Activated effector memory CD4-positive, alpha-beta T cell treated with anti-CD3 and anti-CD28 coated beads, Interleukin-2, amount 50 U/mL, for 16 hours (primary cell): ENCODE measurements at places on chromosomes 13 and 19.

DNA sequence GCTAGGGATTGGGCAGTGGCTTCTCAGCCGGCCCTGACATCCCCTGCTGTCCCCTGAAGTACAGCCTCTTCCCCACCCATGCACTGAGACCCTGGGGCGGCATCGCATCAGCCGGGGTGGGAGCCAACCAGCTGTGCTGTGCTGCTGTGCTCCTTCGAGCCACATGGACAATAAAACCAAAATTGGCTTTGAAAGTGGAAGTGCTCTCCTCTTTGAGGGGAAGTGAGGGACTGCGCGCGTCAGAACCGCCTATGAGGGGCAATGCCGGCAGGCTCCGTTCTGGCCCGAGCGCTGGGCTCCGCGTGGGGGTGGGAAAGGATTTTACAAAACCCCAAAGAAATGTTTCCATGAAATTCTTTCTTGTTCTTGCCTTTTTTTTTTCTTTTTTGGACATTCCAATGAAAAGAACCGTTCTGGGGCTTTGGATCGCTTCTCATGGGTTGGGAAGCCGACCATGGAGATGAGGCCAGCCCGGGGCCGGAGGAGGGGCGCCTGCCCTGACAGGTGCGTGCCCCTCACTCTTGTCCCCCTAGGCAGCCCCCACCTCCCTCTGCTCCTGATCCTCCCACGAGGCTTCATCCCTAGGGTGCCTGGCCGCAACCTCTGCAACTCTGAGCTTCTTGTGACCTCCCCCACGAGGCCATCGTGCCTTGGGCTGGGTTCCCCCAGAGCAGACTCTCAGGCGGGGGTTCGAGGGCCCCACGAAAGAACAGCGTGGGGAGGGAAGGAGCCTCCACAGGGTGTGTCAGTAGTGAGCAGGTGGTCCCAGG lies 22.6 kb downstream of the KLHL26 start:
- no peak for DNase-seq

DNA sequence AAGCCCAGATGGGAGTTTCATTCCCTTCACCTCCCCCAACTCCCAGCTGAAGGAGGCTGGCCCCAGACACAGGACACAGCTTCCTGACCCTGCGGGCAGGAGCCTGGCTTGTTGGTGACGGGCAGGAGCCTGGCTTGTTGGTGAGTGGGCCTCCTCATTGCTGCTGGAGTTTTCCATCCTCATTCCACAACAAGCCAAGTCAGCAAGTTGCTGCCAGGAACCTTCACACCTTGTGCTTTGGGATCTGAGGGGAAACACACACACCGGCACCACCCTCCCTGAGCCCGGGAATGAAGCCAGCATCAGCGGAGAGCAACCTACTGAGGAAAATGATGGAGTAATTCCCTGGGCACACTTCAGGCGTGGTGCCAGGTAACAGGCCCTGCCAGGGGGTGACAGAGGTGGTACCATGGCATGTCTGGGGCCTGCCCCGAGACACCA lies 74.9 kb downstream of the ALOX5AP start:
- DNase-seq: no peak

GRCh38 chr13:40379196-40379595 lies 287.2 kb downstream of the FOXO1 start:
- no peak for DNase-seq

DNA sequence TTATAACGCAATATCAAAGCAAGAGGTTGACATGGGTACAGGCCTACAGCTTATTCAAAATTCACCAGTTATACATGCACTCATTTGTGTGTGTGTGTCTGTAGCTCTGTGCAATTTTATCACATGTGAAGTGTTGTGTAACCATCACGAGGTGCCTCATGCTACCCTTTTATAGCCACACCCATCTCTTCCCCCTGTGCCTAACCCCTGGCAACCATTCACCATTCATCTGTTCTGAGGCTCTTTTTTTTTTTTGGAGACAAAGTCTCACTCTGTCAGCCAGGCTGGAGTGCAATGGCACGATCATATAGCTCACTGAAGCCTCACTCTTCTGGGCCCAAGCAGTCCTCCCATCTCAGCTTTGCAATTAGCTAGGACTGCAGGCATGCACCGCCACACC lies 78.4 kb downstream of the DPF1 start:
- DNase-seq: no peak

DNA sequence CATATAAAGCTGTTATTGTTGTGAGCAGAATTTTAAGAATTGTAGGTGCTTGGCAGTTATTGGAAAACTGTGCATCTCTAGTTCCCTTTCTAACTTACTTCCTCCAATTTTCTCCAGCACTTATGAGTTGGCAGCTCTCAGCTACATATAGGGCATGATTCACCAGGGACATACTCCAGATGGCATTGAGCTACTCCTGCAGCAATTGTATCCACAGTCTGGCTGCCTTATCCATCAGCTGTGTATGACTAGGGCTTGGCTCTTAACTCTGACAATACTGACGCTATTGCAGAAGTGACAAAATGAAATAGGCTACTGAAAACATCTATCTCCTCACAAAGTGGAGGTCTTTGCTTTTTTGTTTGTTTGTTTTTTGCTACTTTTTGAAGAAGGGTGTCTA lies 276.7 kb downstream of the POU4F1 start:
- DNase-seq: no peak

- DNase-seq: no peak
These were observed 746.9 kb downstream of the EFNB2 start for GRCh38 chr13:105788530-105788929.
